Stimulated activated CD8-positive, alpha-beta memory T cell treated with anti-CD3 and anti-CD28 coated beads, Interleukin-4, amount 100 ng/mL, for 4 hours (primary cell): ENCODE measurements at places on chromosomes 4 and X.

DNA sequence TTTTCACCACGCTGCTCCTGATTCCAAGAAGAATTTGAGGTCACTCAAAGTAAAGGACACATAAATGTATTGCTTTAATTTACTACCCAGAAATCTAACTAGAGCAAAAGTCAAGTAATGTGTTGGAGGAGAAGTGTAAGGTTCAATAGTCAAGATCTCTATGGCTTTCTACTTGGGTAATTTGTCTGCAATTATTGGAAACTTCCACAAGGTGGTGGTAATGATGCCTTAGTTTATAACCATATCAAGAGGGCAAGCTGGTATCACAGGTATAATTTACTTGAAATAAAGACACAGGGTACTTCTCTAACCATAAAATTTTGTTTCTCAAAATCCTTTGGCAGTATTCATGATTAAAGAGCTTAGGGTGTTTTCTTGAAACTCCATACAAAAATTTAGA lies 10.2 kb upstream of the GRIA3 start:
- DNase-seq: no peak

DNA sequence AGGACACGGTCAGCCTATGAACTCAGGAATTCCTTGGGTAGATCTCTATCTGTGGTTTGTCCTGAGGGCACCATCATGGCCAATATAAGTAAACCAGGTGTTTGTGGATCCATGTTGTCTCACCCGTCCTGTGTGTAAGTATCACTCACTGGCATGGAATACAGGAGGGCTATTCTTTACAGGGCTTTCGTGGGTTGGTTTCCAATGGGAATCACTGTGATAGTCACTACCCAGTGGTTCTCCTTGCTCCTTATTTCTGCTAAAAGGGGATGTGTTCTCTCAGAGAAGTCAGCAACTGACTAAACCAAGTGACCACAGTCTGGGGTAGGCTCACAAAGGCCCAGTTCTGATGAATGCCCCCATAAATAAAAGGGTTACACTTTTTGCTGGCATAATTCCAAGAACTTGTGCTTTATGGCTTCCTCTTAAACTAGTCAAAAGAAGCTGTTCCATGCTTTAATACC lies 236.7 kb upstream of the JADE1 start:
- no peak for DNase-seq

- DNase-seq: peak; percentile 47
Measured at GRCh38 chrX:41085512-41085877, 250 bp downstream of the USP9X start.

GRCh38 chrX:44173219-44173618 lies 170.3 kb downstream of the EFHC2 start:
- no peak for DNase-seq

GRCh38 chr4:79772510-79772909 lies 300.5 kb downstream of the ANTXR2 start:
- DNase-seq: no peak

GRCh38 chrX:79081895-79082512 lies 62.5 kb upstream of the GPR174 start:
- DNase-seq: no peak

DNA sequence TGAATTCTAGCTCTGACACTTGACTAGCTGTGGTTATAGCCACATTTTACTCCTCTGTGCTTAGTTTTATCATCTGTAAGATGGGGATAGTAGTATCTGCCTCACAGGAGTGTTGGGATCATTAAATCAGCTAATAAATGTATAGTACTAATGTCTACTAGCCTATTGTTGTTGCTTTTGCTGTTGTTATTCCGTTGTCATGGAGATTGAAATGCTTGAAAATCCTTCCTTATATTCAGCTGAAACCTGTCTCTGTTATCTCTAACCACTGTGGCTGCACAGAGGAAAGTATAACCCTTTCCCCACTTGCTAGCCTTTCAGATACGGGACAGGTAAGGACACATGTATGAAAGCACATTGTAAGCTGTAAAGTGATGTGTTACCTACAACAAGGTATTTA lies 33.9 kb downstream of the CLCN5 start:
- no peak for DNase-seq

DNA sequence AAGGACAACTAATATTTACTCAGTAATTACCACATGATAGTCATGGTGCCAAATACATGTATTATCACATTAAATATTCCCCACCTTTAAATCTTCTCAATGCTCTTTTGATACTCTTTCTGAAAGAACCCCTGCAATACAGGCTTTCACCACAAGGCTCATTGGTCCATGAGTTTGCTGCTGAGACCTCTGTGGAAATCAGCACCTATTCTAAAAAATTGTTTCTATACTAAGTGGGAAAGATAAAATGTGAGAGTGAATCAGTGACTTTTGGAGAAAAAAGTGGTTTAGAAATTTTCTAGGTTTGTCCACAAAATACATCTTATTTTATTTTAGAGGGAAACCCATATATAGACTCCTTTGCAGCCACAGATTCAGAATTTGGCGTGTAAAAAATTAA lies 257.3 kb downstream of the ZIC3 start:
- DNase-seq: no peak

GRCh38 chr4:61992351-61992750 lies 792.2 kb downstream of the ADGRL3 start:
- no peak for DNase-seq

DNA sequence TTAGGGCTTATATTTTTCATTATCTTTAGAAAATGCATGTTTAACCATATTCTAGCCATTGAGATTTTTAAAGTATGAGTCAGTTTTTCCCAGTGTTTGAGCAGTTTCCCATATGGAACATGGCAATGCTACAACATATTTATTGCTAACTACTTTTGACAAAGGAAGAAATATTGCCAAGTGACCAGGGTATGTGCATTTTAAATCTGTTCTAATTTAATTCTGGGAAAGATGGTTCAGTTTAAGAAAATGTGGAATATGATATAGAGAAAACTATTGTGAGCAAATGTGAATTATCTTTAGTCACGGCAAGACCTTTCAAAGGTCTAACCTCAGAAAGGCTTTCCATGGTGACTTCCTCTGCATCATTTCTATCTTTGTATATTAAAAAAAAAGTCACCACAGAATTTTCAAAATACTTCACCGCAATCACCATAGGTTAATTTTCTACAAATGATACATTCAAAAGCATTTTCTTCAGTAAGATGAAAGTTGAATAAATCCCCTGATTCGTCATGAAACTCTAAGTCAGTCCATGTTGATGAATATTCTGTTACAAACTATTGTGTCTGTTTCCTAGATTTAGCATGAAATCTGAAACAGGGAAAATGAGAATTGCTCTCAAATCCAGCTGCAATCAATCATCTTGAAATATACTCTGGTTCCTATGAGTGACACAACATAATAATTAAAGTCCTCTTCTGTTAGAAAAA lies 2349.0 kb upstream of the TENM3 start:
- DNase-seq: no peak

GRCh38 chrX:154374313-154375155 lies at the start of gene FLNA:
Gene FLNA, minus strand, starts transcription at chrX:154374634. Its CDS starts 3,389 bp downstream, at chrX:154371245.
- no peak for DNase-seq

DNA sequence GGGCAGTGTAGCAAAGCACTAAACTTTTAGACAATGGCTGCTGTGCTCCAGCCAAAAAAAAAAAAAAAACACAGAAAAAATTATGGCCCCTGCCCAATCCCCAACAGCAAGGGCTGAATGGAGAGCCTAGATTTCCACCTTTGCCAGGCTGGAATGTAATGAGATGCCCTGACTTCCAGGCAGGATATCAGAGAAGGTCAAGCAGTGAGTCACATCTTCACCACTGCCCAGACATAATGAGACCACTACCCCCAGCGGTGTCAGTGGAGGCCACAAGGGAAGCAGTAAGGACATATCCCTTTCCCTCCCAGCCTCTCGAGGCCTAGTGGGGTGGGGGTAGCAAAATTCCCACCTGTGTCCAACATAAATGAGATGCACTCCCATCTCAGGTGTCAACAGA lies 216.3 kb upstream of the LEF1 start:
- DNase-seq: no peak

DNA sequence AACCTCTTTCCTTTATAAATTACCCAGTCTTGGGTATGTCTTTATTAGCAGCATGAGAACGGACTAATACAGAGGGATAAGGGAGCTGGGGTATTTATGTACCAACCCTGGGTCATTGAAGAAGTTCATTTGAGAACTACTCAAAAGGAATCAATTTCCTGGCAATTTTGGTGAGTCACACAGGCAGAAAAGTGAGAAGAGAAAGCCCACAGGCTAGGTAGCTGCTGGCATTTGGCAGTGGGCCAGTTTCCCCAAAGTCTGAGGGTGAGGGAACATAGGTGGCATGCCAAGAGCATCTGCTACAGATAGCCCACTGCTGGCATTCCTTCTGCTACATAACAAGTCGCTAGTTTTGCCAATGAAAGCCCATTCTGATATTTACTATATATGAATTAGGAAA lies 411.2 kb downstream of the MID1IP1 start:
- DNase-seq: no peak

DNA sequence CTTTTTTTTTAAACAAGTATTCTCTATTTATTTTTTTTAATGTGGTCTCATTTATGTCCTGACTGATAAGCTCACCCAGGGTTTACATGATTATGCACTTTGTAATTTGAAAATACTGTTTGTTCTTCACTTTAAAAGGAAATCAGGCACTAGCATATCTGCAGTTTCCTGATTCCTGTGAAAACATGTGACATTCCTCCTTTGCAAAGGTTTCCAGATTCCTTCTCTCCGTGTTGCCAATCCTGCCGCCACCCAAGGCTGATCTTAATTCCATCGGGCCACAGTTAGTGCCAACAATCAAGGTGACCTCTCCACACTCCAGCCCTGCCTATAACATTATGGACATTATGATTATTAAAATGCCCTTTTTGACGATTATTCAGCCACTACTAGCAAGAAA lies 225.4 kb downstream of the PCDH7 start:
- no peak for DNase-seq

GRCh38 chrX:134801267-134801666 lies 143.0 kb upstream of the PLAC1 start:
- no peak for DNase-seq

- no peak for DNase-seq
Measured at GRCh38 chrX:29488919-29489318, 726.4 kb upstream of the MAGEB2 start.

DNA sequence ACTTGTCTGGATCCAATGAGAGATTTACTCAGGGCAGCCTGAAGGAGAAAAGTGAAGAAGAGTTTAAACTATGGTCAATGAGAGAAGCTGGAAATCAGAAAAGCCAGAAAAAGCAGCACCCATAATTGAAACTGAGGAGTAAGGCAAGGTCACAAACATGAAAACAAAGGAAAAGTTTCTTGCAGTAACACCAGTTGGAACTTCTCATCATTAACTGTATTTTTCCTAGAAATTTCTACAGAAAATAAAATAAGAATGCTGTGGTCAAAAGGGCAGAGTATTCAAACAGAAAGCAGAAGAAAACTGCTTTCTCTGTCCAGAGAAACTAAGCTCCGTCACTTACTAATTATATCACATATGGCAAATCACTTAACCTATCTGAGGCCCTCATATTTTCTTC lies 102.2 kb downstream of the OR13H1 start:
- DNase-seq: no peak

GRCh38 chrX:152632445-152633097 lies 5.1 kb upstream of the GABRQ start:
- DNase-seq: no peak

- DNase-seq: no peak
Measured at GRCh38 chr4:151624626-151625565, 135.9 kb downstream of the GATB start.

DNA sequence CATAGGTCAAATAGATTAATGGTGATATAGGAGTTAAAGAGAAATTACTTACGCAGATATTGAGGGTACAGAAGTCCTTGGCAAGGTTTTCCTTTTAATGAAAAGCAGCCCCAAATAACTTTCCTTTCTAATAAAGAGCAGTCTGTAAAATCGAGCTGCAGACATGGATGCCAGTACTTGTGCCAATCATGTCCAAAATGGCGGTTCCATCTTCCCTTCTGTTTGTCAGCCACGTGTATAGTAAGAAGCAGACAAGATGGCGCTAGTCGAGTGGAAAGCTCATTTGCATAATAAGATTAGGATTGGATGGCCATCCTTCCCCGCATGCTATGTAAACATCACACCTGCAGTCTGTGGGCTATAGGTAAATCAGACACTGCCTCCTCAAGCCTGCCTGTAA lies 68.5 kb downstream of the FGFBP1 start:
- no peak for DNase-seq

- no peak for DNase-seq
Measured at GRCh38 chr4:40800064-40800463, 50.3 kb downstream of the NSUN7 start.

DNA sequence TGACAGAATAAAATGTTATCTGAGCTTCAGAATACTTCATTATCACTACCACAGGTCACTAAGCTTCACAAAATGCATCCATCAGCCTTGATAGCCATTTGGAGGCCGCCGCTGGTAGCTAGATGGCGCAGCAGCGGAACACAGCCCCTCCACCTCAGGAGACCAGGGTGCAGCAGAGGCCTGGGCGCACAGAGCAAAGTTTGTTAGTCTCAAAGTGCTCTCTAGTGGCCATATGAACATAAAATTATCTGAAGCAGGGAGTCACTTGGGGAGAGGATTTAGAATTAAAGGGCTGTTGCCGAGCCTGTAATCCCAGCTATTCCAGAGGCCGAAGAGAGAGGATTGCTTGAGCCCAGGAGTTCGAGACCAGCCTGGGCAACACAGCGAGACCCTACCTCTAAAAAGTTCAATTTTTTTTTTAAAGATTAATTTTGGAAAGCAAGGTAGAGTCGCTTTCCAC lies 8.1 kb upstream of the DCTD start:
- no peak for DNase-seq

GRCh38 chrX:114774691-114775090 lies 190.8 kb downstream of the HTR2C start:
- DNase-seq: no peak

DNA sequence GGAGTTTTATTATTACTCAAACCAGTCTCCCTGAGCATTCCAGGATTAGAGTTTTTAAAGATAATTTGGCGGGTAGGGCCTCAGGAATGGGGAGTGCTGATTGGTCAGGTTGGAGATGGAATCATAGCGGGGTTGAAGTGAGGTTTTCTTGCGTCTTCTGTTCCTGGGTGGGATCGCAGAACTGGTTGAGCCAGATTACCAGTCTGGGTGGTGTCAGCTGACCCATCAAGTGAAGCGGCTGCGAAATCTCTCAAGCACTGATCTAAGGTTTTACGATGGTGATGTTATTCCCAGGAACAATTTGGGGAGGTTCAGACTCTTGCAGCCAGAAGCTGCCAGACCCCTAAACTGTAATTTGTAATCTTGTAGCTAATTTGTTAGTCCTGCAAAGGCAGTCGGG lies 25.1 kb upstream of the SETD7 start:
- no peak for DNase-seq

- no peak for DNase-seq
Measured at GRCh38 chrX:40671126-40671525, 23.8 kb upstream of the CXorf38 start.

DNA sequence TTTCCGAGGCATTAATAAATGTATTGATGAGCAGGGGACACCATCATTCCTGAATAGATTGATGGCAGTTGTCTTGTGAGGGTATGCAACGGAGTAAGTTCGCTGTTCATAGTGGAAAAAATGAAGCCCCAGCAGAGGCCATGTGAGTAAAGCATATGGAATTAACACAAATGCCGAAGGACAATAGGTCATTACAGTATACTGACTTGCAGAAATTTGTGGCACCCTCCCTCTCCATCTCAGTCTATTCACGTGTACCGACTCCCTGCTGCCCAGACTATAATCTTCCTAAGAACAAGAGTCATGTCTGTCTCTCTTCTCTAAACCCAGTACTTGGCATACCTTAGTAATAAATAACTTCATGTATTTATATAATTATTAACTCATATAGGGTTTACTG lies 47.1 kb upstream of the PCDH10 start:
- DNase-seq: no peak
